ENCODE measurements at places on chromosomes 12 and 14.

DNA sequence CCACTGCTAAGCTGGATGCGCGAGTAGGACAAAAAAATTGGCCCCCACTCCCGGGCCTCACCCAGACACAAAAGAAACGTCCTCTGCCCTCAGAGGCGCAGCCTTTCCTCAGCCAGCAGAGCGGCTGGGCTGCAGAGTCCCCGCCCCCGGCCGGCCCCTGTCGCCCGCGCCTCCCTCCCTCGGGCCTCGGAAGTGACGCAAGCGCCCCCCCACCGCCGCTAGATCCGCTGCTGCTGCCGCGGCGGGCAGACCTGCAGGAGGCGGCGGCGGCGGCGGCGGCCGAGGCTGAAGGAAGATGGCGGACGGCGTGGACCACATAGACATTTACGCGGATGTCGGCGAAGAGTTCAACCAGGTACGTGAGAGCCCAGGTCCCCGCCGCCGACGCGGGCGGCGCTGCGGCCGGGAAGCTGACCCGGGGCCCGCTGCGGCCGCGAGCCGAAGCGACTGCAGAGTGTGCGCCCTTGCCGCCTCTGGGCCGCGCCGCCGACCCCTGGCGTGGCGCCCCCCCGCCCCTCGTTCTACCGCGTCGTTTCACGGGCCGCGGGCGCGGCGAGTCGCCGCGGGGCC lies at the start of gene CPSF6:
CPSF6 (plus strand) TSS at position 218 of the 570 bp plus-strand sequence; CDS start at position 296, 78 bp downstream.
- peak within 1 kb of the TSS; percentile 70 for H3K4me3 ChIP-seq
- H3K27ac ChIP-seq, result peak within 1 kb of the TSS; percentile 100
- DNase-seq, result peak; percentile 96
- H3K27me3 ChIP-seq, result no peaks in the 10 kb centered on the region
- peaks cover 4% of the 10 kb centered on the region for H3K4me1 ChIP-seq

GRCh38 chr12:21308785-21309184 lies 25.9 kb downstream of the SLCO1A2 start:
- no peak overlapping the region for H3K4me3 ChIP-seq
- H3K27me3 ChIP-seq, result no peaks in the 10 kb centered on the region
- H3K36me3 ChIP-seq, result no peaks in the 10 kb centered on the region
- no peak overlapping the region for H3K27ac ChIP-seq

DNA sequence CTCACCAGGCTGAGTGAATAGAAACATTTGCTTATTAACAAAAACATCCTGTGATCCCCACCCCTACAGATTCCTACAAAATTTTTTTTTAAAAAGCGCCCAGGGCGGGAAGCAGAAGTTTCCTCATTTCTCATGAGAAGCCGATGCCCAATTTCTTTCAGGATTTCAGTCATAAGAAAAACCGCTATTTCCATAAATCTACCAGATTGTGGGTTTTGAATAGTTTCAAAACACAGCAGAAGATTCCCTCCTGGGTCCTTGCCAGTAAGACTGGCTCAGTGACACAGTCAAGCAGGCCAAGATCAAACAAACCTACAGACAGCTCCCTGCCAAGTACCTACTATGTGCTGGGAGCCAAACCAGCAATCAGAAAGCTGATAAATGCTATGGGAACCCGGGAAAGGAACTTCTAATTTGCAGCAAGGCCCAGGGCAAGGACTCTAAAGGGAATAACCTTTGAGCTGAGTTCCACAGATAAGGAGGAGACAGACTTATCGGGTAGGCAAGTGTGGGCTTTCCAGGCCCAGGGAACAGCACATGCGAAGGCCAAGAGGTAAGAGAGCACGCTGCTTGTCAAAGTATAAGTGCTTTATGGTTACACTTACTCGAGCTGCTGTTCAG lies 68.7 kb downstream of the CCDC88C start:
- H3K36me3 ChIP-seq, result no peaks in the 10 kb centered on the region
- peak overlapping the region; percentile 3 for H3K27ac ChIP-seq
- H3K4me1 ChIP-seq, result peaks cover 12% of the 10 kb centered on the region
- DNase-seq, result no peak
- H3K4me3 ChIP-seq, result no peak overlapping the region
- H3K27me3 ChIP-seq, result no peaks in the 10 kb centered on the region

- peak; percentile 74 for DNase-seq
- H3K4me3 ChIP-seq, result no peak overlapping the region
- no peak overlapping the region for H3K27ac ChIP-seq
- H3K4me1 ChIP-seq, result peaks cover 6% of the 10 kb centered on the region
- no peaks in the 10 kb centered on the region for H3K27me3 ChIP-seq
- H3K36me3 ChIP-seq, result no peaks in the 10 kb centered on the region
These were observed 33.4 kb upstream of the RNASE3 start for GRCh38 chr14:20857630-20858261.

GRCh38 chr12:130953771-130954543 lies at the start of gene ADGRD1:
TSS of gene ADGRD1 (plus strand) at chr12:130953907. CDS start at chr12:130954466, 559 bp downstream.
- no peaks in the 10 kb centered on the region for H3K27me3 ChIP-seq
- peak within 1 kb of the TSS; percentile 75 for H3K27ac ChIP-seq
- H3K4me3 ChIP-seq, result peak within 1 kb of the TSS; percentile 32
- peak; percentile 26 for DNase-seq
- peaks cover 28% of the 10 kb centered on the region for H3K4me1 ChIP-seq

GRCh38 chr14:64930085-64930843 lies 12.3 kb downstream of the GPX2 start:
- no peak overlapping the region for H3K4me3 ChIP-seq
- H3K27ac ChIP-seq, result no peak overlapping the region
- peaks cover 2% of the 10 kb centered on the region for H3K36me3 ChIP-seq
- DNase-seq, result no peak
- H3K4me1 ChIP-seq, result peaks cover 7% of the 10 kb centered on the region

GRCh38 chr12:14283489-14284144 lies 81.9 kb upstream of the ATF7IP start:
- H3K27me3 ChIP-seq, result no peaks in the 10 kb centered on the region
- H3K4me3 ChIP-seq, result no peak overlapping the region
- H3K4me1 ChIP-seq, result no peaks in the 10 kb centered on the region
- no peaks in the 10 kb centered on the region for H3K36me3 ChIP-seq

GRCh38 chr14:21385188-21385904 lies 1.5 kb upstream of the SUPT16H start:
- peaks cover 4% of the 10 kb centered on the region for H3K36me3 ChIP-seq
- no peak for DNase-seq
- H3K27ac ChIP-seq, result peak overlapping the region; percentile 95

DNA sequence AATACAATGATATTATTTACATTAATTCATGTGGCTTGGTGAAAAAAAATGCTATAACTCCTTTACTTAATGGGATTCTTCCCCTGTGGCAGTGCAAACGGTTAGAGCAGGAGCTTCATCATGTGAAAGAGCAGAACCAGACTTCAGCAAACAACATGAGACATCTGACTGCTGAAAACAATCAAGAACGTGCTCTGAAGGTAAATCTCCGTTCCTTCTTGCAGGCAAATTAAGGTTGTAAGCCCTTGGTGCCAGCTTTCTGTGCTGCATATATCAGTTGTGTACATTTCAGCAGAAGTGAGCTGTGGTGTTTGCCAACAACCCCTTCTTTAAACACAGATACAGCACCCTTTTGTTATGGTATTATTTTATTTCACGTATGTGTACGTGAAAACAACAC lies 171.7 kb downstream of the MIPOL1 start:
- H3K27ac ChIP-seq, result no peak overlapping the region
- H3K36me3 ChIP-seq, result no peaks in the 10 kb centered on the region
- DNase-seq, result no peak

GRCh38 chr14:58160561-58160960 lies 8.5 kb upstream of the ARMH4 start:
- no peak overlapping the region for H3K4me3 ChIP-seq
- no peak for DNase-seq
- H3K27ac ChIP-seq, result no peak overlapping the region
- H3K36me3 ChIP-seq, result no peaks in the 10 kb centered on the region
- no peaks in the 10 kb centered on the region for H3K27me3 ChIP-seq

DNA sequence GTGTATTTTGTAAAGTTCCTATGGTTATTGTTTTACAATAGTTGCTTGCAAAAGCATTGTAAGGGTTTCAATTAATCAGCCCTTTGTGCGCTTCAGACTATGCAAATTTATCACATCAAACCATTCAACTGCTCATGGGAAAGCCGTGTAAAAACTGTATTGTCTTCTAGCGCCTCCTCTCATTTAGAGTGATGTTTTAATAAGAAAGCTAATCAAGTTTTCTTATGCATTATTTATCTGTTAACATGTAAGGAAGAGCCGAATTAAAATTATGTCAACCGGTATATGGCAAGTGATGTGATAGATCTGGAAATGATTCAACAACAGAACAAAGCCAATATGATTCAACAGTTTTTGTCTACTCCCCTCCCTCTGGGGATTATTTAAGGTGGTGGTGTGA lies 92.5 kb upstream of the RFX4 start:
- no peak overlapping the region for H3K27ac ChIP-seq
- no peaks in the 10 kb centered on the region for H3K4me1 ChIP-seq
- H3K4me3 ChIP-seq, result no peak overlapping the region

DNA sequence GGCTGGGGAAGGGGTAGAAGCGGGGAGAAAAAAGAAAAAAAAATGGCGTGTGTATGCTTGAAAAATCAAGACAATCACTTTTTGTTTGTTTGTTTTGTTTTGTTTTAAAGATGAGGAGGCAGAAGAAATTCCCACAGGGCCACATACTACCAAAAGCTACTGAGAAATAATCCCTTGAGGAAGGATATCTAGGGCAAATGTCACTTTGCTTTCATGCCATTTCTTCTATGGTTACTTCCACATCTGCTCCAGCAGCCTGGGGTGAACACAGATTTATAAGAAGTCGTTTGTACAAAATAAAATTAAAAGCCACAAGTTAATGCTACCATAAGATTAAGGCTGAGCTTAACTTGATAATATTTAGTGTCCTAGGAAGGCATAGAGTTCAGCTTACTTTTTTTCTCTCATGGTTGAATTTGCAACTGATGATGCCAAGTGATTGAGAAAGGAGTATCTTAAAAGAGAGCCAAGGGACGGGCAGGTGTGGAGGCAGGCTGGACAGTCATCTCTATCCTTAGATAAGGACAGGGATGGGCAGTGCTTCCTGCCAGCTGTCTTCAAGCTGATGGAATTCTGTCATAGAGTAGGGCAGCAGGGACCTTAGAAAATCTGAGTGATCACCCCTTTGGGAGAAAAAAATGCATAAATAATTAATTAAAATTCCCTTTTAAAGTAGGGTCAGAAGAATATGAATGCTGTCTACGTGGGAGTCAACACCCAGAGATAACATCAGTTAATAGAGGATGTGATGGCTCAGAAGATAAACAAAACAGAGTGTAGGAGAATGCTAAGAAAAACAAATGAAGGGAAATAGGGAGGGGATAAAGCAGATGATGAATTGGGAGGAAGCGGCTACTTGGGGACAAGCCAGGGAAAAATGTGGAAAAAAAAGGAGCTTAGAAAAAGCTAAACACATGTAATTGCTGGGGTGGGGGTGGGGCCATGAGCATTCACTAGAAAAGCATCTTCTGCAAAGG lies 57.1 kb downstream of the DYRK2 start:
- H3K4me3 ChIP-seq, result no peak overlapping the region
- H3K36me3 ChIP-seq, result no peaks in the 10 kb centered on the region
- no peak overlapping the region for H3K27ac ChIP-seq
- no peaks in the 10 kb centered on the region for H3K27me3 ChIP-seq

DNA sequence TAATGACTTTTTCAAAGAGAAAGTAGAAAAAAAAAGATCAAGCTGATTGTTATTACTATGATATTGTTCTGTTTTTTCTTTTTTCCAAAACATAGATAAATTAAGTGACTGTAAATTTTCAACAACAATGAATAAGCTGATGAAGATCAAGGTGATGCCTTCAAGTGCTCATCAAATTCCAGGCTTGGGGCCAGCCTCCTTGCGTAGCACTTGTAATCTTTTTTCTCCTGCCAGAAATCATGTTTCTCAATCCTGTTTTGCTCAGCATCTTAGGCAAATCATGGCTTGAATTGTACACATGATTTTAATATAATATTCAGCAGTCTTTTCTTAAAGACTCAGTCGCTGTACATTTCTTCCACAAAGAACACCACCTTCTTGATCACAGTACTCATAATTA lies 333.2 kb downstream of the NPAS3 start:
- no peaks in the 10 kb centered on the region for H3K36me3 ChIP-seq
- H3K4me3 ChIP-seq, result no peak overlapping the region
- no peak overlapping the region for H3K27ac ChIP-seq
- H3K27me3 ChIP-seq, result no peaks in the 10 kb centered on the region

GRCh38 chr12:104115587-104115975 lies 22.4 kb downstream of the NFYB start:
- peaks cover 8% of the 10 kb centered on the region for H3K4me1 ChIP-seq
- DNase-seq, result no peak
- no peak overlapping the region for H3K4me3 ChIP-seq
- H3K36me3 ChIP-seq, result no peaks in the 10 kb centered on the region
- H3K27me3 ChIP-seq, result no peaks in the 10 kb centered on the region

DNA sequence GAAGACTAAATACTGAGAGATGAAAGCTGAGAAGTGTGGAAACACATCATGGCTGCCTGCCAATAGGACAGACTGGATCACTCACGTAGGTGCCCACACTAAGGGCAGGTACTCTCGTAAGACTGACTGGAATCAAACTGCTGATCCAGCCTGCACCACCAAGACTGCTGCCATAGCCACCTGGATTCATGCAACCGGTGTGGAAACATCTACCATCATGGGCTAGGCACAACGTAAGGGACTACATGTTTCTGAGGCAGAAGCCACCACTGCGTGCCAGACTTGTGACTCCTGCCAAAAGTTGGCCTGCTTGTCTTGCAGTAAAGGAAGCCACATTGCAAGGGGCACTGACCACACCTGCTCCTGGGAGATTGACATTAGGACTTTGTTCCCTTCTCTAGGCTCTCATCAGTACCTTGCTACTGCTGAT lies 3.8 kb downstream of the POMT2 start:
- no peaks in the 10 kb centered on the region for H3K36me3 ChIP-seq
- DNase-seq, result no peak
- peaks cover 37% of the 10 kb centered on the region for H3K4me1 ChIP-seq
- no peak overlapping the region for H3K4me3 ChIP-seq

DNA sequence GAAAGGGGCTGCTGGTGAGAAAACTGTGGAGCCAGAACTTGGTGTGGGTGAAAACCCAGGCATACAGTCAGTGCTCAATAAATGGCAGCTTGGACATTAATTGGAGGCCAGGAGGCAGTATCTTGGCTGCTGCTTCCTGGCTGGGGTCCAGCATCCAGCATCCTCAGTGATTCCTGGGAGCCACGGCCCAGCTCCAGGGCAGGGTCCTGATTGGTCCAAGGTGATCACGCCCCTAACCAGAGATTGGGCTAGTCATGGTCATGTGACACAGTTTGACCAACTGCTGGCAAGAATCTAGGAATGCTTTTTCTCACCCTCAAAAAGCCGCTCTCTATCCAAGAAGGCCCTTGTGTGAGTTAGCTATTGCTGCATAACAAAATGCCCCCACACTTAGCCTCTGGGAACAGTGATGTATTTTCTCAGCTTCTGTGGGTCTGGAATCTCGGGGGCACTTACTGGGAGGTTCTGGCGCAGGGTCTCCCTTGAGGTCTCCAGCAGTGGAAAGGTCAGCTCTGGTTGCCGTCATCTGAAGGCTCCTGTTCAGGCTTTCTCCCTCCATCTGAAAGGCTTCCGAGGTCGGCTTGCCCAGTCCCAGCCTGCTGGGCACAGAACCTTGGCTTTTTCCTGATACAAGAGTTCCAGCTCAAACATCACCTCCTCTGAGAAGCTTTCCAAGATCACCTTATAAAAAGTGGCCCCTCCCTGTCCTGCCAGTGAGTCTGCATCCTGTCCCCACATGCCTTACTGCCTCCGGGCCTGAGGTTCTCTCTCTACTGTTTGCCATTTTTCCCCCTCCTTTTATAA lies 119.2 kb upstream of the NCOR2 start:
- peak overlapping the region; percentile 97 for H3K27ac ChIP-seq
- H3K4me1 ChIP-seq, result peaks cover 46% of the 10 kb centered on the region
- no peaks in the 10 kb centered on the region for H3K27me3 ChIP-seq
- no peak overlapping the region for H3K4me3 ChIP-seq
- no peak for DNase-seq

- no peak overlapping the region for H3K27ac ChIP-seq
- no peak for DNase-seq
- H3K36me3 ChIP-seq, result no peaks in the 10 kb centered on the region
- H3K4me3 ChIP-seq, result peak overlapping the region; percentile 19
- no peaks in the 10 kb centered on the region for H3K4me1 ChIP-seq
These were observed 20.6 kb downstream of the RDH12 start for GRCh38 chr14:67722293-67722692.

Measured in Caco-2 (cell line).